ENCODE measurements at places on chromosomes 3 and 15.

GRCh38 chr3:186663361-186664118, 2.3 kb upstream of the HRG start:
- no peak for DNase-seq

GRCh38 chr15:99324082-99324620, 72.9 kb downstream of the LRRC28 start:
- no peak for DNase-seq

GRCh38 chr3:135249186-135249585, 454.1 kb downstream of the EPHB1 start:
- no peak for DNase-seq

DNA sequence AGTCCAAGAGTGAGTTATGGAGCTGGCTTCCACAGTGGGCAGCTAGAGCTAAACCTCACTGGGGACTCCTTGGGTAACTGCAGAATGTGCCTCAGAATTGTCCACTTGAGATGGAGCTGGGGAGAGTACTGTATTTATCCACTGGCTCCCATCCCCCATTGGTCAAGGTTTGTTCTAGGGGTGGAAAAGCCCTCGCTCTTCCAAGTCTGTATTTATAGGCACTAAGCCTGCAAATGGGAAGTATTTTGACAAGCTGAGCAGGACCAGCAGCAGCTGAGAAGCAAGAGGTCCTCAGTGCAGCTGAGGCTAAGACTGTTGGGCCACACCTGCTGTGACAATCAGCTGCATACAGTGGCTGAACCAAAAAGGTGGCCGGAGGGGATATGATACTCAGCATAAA, 5.8 kb downstream of the USP13 start:
- DNase-seq = no peak

- no peak for DNase-seq
These were observed 105.4 kb downstream of the TLE3 start for GRCh38 chr15:69992348-69992747.

DNA sequence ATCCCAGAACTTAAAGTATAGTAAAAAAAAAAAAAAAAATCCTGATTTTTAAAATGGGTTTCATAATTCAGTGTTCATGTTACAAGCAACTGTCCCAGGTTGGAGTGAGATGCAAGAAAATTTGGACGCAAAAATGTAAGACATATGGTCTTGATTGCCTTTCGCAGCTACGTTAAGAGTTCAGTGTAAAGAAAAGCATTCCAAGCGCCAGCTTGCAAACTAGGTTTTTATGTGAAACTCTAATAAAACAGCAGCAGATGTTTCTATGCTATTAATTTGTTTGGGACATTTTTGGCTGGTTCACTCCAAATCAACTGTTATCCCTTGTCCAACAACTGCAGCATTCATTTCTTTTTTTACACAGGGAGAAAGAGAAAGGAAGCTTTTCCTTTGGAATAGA, 957.8 kb downstream of the ROBO1 start:
- no peak for DNase-seq

DNA sequence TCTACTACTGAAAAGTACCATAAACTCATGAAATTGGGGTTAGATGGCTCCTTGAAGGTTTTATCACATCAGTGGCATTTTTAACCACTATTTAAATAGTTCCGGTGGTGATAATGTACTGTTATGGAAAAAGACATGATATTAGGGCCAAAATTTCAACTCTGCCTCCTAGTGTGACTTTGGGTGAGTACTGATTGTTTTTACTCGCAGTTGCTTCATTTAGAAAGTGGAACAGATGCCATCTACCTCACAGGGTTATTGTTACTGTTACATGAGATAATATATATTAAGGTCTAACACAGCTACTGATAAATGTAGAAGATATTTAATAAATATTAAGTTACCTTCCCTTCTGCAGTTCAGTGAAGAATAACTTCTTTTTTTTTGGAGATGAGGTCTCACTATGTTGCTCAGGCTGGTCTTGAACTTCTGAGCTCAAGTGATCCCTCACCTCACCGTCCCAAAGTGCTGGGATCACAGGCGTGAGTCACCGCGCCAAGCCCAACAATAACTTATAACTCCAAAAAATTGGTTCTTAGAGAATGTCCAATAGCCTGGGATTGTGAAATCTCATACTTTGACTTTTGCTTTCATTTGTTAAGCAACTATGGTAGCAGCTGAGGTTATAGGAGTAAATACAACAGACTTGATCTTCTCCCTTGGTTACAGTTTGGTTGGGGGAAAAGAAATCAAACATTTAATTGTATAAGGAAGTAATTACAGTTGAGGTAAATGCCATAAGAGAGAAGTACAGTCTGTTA, 48.3 kb downstream of the MEF2A start:
- DNase-seq = no peak

GRCh38 chr15:43408789-43409188, 37.9 kb downstream of the TUBGCP4 start:
- DNase-seq = no peak

DNA sequence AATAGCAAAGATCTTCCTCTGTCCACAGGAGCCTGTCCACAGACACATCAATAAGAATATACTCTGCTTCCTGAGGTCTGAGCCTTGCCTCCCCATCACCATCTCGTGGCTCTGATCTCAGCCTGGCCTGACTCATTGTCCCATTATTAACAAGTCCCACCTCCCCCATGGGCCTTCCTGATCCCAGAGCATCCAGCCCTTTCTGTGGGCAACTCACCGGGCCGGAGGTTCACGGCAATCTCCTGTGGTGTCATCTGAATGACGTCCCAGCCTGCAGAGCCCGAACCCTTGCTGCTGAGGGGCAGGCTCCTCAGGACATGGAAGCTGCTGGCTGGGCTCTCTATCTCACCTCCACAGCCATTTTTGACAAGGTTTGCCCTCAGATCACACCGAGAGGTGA, 28.1 kb downstream of the ITGB5 start:
- DNase-seq = no peak

GRCh38 chr3:16423298-16423697, 90.2 kb downstream of the RFTN1 start:
- no peak for DNase-seq

DNA sequence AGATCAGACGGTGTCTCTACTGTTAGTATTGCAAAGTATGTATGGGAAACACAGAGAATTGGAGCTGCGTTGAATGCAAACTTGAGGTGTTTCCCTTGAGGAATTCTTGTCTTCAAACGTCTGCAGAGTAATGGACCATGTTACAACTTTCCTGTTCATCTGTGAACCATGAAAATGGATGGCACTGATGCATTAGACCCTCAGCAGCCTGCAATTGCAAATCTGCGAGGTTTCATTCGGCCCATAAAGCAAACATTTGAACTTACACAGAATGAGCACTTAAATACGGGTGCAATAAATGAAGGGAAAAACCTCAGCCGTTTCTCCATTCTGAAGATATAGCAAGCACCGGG, 49.7 kb downstream of the LRRN1 start:
- no peak for DNase-seq

GRCh38 chr3:81550415-81550814, 211.0 kb downstream of the GBE1 start:
- no peak for DNase-seq

GRCh38 chr3:54712539-54712938, 215.3 kb downstream of the LRTM1 start:
- no peak for DNase-seq

DNA sequence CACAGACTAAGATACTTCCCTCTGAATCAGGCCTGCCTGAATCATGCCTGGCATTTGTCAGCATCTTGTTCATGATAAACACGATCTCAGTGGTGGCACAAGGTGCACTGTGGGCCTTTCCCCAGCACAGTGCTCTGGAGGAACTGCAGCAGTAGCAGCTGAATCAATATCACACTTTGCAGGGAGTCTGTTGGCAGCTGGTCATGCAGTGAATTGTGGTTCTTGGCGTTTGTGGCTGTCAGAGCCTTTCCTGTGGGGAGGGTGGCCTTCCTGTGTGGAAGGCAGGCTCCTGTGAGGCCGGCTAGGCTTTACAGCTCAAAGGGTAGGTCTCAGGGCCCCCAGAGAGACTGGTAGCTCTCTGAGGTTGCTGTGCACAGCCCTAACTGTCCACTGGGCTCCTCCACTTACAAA, 54.4 kb upstream of the TLE3 start:
- DNase-seq = no peak

- DNase-seq = no peak
These were observed 991.6 kb downstream of the CADM2 start for GRCh38 chr3:85950435-85950834.

DNA sequence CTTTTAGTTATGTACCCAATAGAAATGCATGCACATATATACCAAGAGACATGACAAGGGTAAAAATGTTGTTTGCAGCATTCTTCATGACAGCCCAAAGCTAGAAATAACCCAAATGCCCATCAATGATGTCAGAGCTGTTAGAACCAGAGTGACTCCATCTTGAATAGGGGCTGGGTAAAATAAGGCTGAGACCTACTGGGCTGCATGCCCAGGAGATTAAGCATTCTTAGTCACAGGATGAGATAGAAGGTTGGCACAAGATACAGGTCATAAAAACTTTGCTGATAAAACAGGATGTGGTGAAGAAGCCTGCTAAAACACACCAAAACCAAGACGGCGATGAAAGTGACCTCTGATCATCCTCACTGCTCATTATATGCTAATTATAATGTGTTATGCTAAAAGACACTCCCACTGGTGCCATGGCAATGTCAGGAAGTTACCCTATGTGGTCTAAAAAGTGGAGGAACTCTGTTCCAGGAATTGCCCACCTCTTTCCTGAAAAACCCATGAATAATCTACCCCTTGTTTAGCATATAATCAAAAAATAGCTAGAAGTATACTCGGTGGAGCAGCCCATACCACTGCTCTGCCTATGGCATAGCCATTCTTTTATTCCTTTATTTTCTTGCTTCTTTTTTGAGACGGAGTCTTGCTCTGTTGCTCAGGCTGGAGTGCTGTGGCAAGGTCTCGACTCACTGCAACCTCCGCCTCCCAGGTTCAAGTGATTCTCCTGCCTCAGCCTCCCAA, 32.9 kb downstream of the ZBTB11 start:
- DNase-seq = no peak

- no peak for DNase-seq
These were observed 89.5 kb downstream of the SUCNR1 start for GRCh38 chr3:151962912-151963311.

- DNase-seq = no peak
These were observed 100.8 kb downstream of the TPRG1 start for GRCh38 chr3:189272500-189273119.

GRCh38 chr15:67101911-67102598, 36.7 kb downstream of the SMAD3 start:
- DNase-seq = no peak

- no peak for DNase-seq
These were observed 54.3 kb downstream of the AAGAB start for GRCh38 chr15:67199881-67200763.

GRCh38 chr15:68815598-68815997, 5.1 kb downstream of the ANP32A start:
- no peak for DNase-seq

Data from cortex of kidney (tissue), 1 donor.